ENCODE measurements at places on chromosomes 7 and 10. TPM values are rescaled to one million over a fixed set of nuclear protein-coding genes. Genes with fewer than 3 reads are reported as not detected.

SEMA3D gene
- total RNA-seq = 49.0 TPM

TMEM176B gene
- total RNA-seq = 37.2 TPM

PON3 gene
- 19.6 TPM for total RNA-seq

PITRM1 gene
- total RNA-seq = 74.7 TPM

STEAP2 gene
- total RNA-seq = 16.7 TPM

POLR2J2 gene
- 6.9 TPM for total RNA-seq

SORBS1 gene
- total RNA-seq = 68.9 TPM

All from lung (tissue), 17 donors.